ENCODE measurements at places on chromosomes 7 and 10.

DNA sequence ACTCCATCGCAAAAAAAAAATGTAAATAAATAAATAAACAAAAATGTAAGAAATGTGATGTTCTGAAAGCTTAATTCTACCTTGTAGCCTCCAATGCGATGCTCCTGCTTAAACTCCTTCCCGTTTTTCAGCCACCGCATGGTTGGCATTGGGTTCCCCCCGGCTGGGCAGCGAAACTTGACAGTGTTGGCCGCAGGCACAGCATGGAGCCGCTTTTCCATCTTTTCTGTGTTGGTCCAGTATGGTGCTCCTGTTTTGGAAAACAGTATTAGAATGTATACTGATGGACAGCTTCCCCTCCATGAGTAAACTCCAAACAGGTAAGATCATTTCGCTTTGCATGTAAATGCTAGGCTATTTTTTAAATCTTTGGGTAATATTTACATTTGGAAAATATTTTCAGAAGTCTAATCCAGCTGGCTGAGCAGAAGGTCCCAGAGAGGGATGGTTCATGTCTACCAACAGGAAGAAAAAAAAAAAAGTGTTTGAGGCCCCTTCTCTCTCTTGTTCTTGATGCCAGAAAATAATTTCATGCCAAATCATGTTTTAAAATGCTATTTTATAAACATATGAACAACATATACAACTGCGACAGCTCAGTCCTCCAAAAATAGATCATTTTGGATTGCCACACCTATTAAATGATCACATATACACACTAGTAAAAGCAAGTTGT, 46.9 kb downstream of the FGFR2 start:
- no peak for DNase-seq

- no peak for DNase-seq
Observed at GRCh38 chr10:71918992-71919391, 45.2 kb upstream of the CHST3 start.

DNA sequence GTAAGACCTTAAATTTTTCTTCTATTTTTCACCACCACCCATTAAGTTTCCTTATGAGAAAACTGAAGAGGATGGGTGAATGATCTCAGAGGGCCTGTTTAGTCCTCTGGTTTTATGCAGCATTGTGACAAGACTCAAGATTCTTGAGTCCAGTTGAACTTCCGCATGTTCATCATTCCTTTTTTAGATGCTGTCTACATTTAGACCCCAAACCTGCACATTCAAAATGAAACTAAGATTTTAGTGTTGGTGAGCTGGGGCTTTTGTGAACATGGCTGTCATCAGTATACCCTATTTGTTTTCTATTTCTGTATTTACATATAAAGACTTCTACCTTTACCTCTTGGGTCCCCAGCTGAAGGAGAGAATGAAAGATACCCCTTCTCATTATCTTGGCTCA, 31.1 kb downstream of the NET1 start:
- DNase-seq, result no peak

GRCh38 chr10:100886521-100886920, 26.2 kb upstream of the SLF2 start:
- no peak for DNase-seq

- peak; percentile 72 for DNase-seq
Observed at GRCh38 chr10:79025199-79025832, 43.5 kb upstream of the ZMIZ1 start.

- DNase-seq, result no peak
Observed at GRCh38 chr10:74050653-74051052, 52.7 kb downstream of the VCL start.

DNA sequence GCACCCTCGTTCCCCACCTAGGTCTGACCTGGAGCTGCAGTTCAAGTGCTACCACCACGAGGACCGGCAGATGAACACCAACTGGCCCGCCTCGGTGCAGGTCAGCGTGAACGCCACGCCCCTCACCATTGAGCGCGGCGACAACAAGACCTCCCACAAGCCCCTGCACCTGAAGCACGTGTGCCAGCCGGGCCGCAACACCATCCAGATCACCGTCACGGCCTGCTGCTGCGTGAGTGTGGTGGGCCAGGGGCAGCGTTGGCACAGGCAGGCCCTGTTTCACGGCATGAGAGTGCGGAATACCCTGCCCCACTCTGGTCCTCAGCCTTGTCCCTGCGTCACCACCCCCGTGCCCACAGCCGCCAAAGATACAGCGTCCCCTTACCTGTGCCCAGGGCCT, 46.6 kb upstream of the PPIF start:
- no peak for DNase-seq

GRCh38 chr10:19328582-19328981, 280.0 kb downstream of the MALRD1 start:
- DNase-seq, result no peak

DNA sequence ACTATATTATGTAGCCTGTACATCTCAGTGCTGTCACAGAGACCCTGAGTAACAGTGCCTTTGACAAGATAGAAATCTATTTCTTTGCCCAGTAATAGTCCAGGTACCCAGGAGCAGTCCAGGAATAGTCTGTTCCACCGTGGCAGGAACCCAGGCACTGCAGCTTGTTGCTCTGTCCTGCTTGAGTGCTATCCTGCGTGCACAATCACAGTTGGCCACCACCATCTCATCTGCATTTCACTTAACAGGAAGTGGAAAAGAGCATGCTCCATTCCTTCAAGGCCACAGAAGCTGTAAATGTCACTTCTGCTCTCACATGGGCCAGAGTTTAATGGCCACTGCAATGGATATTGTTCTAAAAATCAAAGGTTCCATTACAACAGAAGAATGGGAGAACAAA, 61.5 kb upstream of the PRR15 start:
- DNase-seq, result no peak

DNA sequence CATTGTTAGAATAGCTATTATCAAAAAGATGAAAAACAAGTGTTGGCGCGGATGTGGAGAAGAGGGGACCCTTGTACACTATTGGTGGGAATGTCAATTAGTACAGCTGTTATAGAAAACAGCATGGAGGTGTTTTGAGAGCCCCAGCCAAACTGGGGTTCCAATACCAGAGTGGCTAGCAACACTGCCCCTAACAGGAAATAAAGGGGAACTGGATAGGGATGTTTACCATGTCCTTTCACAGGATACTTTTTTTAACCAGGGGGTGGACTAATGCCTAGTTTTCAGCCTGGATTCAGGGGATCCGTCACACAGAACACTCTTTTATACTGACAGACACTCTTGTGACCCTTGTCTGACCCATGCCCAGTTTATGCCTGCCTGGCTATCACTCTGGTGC, 6.9 kb upstream of the GSTK1 start:
- no peak for DNase-seq

DNA sequence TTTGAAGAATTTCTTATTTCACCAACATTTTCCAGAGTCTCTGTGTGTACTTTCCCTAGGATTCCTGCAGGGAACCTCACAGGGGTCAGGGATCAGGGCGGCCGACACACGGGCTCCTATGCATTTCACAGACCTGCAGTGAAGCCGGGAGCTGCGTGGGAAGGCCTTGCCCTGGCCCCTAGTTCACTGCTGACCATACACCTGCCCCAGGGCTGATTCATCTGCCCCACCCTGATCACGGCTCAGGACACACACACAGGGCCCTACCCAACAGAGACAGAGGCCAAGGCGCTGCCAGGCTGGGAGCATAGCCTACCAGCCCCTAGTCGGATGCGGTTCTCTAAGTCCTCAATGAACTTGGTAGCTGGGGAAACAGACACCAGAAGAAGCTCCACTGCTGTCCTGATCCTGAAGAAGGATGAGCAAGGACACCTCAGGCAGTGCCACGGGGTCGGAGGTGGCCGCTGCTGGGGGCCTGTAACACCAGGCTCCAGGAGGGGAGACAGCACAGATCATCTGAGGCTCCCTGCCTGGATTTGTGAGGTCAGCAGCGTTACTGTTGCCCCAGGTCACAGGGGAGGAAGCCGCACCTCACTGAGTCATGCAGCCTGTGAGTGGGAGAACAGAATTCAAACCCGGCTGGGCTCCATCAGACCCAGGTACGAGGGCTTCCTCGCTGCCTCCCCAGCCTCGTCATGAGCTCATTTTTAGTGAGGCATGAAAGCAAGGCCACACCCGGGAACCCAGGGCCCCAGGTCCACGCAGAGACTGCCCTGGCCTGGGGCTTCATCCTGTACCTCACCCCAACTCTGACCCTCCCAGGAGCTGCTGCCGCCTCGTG, 278.8 kb upstream of the PPP2R2D start:
- no peak for DNase-seq

DNA sequence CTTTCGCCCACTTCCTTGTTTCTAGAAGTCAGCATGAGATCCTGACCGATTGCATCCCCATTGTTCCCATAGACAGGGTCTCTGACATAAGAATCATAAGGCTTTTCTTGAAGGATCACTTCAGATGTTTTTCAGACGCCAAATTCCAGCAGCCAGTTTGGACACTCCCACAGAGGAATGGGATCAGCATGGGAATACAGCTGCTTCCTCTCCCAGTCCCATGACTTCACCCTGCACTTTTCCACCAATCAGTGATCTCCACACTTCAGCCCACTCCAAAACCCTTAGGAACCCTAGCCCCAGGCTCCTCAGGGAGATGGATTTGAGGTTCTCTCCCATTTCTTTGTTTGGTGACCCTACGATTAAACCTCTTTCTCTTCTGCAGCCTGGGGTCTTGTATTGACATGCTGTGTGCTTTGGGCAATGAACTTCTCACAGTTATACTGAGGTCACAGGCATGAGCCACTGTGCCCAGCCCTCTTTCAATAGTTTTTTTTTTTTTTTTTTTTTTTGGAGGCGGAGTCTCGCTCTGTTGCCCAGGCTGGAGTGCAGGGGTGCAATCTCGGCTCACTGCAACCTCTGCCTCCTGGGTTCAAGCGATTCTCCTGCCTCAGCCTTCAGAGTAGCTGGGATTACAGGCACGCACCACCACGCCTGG, 52.8 kb upstream of the CHST3 start:
- no peak for DNase-seq

DNA sequence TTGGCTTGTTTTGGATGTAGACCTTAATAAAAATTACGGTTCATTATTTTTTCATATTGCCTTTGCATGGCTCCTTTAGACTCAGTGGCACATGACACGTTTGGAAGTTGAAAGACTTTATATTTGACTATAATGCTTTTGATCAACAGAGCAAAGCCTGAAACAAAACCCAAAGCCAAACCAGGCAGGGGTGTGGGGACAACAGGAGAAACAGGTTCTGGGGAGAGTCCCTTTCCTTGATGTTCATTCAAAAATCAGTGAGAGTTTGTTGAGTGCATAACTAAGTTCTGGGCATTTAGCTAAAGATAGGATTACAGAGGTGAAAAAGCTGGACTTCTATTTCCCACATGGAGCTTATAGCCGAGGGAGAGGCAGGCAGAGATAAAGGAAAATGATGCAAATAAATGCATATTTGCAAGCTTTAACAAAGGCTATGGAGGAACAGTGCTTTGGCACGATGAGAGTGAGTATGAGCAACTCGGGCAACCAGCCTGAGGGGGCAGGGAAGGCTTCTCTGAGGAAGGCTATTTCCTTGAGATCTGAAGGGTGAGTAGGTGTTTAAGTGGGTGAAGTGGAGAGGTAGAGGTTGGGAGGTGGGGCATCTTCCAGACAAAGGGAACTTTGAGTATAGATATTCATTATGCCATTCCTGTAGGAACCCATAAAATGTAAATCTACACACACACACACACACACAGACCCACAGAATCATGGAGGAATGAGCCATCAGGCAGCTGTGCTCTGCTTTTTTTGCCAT, 34.5 kb upstream of the PDZD8 start:
- no peak for DNase-seq

- no peak for DNase-seq
Observed at GRCh38 chr10:125627646-125628045, 55.3 kb downstream of the TEX36 start.

- no peak for DNase-seq
Observed at GRCh38 chr10:67861750-67862432, 22.6 kb upstream of the SIRT1 start.

DNA sequence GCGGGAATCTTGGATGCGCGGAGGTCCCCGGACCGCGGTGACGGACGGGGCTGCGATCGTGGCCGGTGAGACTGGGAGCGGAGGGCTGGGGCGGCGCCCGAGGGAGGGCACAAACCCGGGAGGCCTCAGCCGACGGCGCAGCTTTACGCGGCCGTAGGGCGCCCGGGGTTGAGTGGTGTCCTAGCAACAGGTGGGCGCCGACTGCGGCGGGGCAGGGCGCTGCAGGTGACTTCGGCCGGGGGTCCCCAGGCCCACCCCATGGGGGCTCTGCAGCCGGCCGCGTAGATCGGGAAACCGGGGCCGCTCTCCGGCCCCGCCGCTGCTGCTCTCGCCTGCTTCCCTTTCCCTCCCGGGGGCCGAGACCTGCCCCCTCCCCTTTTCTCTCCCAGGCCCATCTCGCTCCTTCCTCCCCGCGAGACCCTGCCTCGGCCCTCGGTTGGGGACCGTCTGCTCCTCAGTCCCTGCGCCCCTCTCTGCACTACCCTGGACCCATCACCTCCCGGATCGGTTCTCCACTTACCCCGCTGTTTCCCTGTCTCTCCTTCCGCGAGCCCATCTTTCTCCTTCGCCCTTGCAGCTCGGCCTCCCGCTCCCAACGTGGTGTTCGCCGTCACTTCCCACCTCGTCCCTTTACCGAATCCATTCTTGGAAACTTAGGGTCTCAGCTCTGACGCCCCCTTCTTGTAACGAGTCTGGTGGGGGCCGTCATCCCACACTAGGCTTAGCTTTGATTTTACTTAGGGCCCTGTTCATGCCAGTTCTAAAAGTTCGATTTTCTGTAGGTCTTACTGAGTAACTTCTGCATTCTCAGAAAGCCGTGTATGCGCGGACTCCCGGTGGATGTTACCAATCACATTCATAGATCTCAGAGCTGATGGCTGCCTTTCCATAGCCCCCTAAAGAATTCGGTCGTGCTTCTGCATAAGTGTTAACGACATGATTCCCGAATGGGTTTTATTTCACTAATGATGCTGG, 18.5 kb upstream of the ACBD5 start:
- DNase-seq, result peak; percentile 15

- peak; percentile 6 for DNase-seq
Observed at GRCh38 chr10:102744374-102745051, 765 bp downstream of the WBP1L start.

DNA sequence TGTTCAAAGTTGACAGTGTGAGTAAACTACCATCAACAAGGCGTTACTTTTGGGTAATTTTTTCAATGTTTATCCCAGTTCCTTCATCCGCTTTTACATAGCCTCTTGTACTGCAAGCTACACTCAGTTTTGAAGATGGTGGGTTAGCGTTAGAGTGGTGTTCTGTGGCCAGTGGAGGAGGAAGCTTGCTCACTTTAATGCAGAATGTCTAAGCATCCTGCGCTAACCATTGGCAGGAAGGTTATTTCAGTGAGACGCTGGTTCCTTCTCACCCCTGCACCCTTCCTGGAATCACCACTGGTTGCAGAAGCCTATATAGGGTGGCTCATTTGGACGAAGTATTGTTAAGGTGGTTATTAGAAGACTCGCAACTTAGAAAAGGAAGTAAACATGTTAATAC, 159.1 kb downstream of the CELF2 start:
- DNase-seq, result no peak

DNA sequence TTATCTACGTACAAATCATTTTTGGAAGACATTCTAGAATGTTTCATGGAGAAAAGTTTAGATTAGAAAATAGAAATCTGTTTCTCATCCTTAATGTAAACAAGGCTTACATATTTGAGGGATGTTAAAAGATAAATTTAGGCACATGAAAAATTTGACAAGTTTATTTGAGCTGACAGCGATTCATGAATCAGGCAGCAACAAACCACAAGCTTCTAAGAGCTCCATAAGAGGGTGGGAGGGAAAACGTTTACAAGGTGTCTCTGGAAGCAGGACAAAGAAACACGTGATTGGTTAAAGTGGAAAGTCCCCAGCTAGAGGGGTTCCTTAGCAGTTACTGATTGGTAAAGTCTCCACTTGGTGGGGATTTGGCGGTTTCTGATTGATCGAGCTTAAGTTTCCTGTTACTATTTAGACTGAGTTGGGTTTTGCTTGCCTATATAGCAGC, 228.9 kb upstream of the PITRM1 start:
- no peak for DNase-seq

Data from NCI-H1417 (cell line).